ENCODE measurements at places on chromosomes 5 and 9.

- no peak for DNase-seq
These were observed 25.2 kb upstream of the SYNPO start for GRCh38 chr5:150615141-150615699.

DNA sequence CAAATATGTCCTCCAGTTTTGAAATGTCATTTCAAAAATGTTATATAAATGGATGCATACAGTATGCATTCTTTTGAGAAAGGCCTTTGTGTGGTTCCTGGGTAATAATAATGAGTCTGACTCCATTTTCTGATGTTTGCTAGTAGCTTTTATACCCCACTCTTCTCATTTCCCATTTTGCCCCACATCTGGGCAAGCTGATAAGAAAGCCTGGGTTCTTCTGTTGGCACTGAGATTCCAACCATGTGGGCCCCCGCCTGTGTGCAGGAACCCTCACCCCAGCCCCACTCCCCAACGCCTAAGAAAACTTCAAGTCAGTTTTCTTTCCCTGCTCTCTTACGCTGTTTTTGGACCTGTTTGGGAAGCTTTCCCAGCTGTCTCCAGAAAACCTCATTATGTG is 89.4 kb downstream of the SNX18 start:
- no peak for DNase-seq

DNA sequence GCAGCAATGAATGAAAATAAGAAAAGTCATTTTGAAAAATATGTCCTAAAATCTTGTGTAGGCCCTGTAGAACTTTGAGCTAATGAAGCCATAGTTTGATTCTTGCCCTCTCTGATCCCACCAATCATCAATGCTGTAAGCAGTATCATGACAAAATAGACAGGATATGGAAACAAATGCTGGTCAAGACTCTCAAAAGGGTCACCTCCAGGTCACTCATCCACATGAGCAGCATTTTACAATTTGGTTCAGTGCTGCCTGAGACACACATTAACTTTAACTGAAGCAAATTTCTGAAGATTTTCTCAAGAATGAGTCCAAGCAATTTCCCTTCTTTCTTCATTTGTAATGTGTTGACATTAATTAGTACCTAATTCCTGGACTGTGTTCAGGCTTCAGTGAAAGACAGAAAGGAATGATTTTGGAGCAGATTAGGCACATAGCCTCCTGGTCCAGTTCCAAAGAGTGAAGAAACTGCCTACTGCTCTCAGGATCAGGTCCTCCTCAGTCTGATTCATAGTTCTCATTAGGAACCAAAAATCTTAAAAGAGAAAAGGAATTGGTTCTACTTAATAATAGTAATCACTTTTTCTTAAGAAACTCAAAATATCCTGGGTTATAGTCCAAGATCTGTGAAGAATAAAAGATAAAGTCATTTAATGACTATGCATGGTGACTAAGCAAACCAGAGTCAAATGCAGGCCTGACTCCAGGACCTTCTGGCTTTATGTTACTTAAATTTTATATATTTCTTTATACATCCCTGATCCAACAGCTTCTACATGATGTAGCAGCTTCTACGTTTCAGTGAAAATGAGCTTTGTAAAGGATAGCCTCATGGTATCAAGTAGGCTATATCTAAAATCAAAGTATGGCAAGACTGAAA is 192.1 kb upstream of the RGMB start:
- DNase-seq = no peak

DNA sequence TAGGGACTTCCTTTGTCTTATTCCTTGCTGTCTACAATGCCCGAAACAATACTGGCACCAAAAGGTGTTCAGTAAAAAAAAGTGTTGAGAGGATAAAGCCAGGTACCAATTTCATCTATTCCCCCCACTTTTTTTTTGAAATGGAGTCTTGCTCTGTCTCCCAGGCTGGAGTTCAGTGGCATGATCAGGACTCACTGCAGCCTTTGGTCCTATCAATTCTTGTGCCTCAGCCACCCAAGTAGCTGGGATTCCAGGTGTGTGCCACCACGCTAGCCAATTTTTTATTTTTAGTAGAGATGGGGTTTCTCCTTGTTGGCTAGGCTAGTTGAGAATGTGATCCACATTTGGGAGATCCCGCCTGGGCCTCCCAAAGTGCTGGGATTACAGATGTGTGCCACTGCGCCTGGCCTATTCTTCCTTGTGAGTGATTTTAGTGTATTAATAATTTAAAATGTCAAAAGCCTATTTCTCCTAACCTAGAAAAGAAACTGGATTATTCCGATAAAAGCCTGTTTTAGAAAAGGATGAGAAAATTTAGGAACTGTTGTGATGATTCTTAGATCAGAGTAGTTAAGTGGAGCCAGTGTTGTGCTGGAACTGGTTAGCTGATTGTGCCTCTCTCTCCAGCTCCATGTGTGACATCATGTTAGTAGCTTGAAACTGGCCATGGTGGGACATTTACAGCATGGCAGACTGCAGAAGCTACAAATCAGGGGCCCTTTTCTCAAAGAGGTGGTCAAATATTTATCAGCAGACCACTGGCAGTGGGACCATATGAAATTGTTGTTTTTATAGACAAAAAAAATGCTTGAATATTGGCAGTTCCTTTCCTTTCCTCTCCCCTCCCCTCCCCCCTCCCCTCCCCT is 14.3 kb downstream of the CDC42SE2 start:
- DNase-seq = no peak

DNA sequence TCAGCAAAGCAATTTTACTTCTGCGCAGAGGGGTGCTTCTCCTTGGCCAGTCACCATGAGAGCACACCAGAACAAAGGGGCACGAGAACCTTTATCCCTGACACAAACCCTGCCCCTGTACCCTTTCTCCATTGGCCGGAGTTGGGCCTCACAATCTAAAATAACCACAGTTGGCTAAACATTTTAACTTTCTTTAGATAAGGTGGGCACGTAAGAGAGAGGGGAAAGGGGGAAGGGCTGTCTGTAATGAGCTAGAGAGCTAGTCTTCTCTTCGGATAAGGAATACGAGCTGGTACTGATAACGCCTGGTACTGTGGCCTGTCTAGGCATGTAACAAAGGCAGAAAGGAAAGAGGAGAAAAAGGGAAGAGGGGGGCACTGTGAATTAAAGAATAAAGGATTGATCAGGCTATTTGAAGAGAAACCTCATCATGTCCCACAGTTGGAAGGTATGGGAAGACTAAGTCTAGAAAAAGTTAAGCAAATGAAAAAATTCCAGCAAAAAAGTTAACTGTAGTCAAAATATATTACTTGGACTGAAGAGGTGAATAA is 1.8 kb upstream of the IARS1 start:
- no peak for DNase-seq

GRCh38 chr5:61379677-61380076 is 47.6 kb downstream of the ZSWIM6 start:
- no peak for DNase-seq

DNA sequence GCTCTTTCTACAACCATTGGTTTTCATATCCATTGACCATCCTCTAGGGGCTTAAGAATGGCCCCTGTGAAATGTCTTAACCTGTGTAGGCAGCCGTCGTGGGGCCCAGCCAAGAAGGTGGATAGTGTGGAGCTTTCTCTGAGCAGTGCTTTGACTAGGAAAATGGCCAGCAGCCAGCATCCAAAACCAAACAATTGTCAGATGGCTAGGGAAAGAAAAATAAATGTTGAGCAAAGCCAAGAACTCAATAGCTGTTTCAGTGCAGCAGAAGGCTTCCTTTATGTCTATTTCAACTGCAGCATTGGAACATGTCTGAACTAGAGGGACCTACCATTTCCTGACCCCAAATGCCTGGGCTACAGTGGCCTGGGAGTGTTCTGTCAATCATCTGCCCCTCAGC is 374.9 kb downstream of the TLE4 start:
- no peak for DNase-seq

GRCh38 chr9:112933696-112934095 is 43.0 kb upstream of the SLC46A2 start:
- no peak for DNase-seq

DNA sequence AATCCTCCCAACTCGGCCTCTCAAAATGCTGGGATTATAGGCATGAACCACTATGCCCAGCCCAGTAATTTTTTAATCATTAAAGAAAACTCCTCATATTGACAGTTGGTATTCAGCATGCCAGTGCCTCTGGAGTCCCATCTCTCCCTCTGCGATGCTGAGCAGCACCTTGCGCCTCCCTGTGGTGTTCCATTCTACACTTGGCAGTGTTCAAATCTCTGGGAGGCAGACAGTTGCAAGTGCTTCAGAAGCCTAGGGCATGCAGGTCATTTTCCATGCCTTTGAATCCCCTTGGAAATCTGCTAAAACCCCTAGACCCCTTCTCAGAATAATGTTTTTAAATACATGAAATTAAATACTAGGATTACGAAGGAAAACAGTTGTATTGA is 41.3 kb downstream of the GARNL3 start:
- DNase-seq = no peak

- DNase-seq = no peak
These were observed 47.4 kb upstream of the GLDC start for GRCh38 chr9:6692881-6693361.

DNA sequence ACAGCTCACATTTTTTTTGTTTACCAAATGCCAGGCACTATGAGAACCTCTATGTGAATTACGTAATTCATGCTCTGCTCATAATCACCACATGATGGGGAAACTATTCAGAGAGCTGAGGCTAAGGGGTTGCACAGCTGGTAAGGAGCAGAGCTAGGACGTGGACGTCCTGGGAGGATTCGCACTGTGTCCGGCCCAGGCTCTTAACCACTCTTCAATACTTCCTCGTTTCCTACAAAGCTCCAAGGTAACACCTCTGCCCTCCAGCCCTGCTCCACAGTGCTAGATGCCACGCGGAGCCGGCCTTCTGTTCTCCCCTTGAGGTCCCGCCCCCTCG is 8.7 kb downstream of the PHF19 start:
- no peak for DNase-seq

GRCh38 chr9:98612061-98612752 is 96.5 kb downstream of the GABBR2 start:
- DNase-seq = no peak

DNA sequence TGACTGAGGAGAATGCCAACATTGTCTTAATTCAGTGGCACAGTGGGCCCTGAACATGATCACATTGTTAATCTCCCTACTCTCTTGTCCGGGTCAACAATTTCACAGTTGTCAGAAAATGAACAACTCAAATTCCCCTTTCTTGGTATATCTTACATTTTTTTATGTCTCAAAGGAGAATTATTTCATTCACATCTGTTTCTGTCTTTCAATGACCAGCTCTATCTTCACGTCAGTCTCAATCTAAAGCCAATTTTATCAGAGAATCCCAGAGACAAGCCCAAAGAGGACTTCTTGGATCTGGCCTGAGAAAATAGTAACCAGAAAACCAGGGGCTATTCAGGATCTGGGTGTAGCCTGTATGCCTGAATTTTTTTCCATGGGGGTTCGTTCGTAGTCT is 477.5 kb downstream of the PDE4D start:
- no peak for DNase-seq

GRCh38 chr5:169781420-169782345 is 144.6 kb downstream of the DOCK2 start:
- DNase-seq = no peak

DNA sequence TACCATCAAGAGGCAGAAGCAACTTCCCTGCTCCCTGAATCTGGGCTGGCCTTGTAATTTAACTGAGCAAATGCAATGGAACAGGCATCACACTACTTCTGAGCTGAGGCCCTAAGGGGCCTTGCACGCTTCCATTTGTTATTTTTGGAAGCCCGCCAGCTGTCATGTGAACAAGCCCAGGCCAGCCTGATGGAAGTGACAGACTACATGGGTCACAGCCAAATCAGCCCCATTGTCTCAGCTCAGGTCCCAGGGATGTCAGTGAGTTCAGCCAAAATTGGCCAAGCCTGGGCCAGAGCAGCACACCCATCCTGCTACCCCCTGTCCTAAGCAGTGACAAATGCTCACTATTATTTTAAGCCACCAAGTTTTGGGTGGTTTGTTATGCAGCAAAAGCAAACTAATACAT is 72.8 kb downstream of the PRRT1B start:
- DNase-seq = no peak

DNA sequence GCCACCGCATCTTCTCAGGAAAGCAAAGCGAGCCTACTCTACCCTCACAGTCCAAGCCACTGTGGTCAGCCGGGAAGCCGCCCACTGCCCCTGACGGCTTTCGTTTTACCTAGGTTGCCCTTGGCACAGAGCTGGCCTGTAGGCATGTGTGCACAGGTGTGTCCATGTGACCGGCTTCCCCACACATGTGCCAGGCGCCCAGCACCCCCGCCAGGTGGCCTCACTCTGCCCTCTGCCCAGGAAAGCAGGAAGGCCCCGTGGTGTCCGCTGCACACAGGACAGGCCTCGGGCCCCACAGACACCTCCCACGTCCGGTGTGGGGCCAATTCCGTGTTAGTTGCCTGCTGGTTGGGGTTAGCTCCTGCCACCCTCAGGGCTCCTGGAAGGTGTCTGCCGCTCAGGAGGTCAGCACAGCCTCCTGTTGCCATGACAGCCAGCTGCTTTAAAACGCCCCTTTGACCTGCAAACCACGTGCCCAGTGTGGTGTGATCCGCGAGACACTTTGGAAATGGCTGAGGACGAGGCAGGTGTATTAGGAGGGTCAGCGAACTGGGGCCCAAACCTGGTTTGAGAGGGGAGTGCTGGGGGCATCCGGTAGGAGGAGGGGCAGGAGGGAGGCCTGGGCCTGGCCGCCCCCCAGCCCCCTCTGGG is 28.7 kb downstream of the TPPP start:
- DNase-seq = no peak

DNA sequence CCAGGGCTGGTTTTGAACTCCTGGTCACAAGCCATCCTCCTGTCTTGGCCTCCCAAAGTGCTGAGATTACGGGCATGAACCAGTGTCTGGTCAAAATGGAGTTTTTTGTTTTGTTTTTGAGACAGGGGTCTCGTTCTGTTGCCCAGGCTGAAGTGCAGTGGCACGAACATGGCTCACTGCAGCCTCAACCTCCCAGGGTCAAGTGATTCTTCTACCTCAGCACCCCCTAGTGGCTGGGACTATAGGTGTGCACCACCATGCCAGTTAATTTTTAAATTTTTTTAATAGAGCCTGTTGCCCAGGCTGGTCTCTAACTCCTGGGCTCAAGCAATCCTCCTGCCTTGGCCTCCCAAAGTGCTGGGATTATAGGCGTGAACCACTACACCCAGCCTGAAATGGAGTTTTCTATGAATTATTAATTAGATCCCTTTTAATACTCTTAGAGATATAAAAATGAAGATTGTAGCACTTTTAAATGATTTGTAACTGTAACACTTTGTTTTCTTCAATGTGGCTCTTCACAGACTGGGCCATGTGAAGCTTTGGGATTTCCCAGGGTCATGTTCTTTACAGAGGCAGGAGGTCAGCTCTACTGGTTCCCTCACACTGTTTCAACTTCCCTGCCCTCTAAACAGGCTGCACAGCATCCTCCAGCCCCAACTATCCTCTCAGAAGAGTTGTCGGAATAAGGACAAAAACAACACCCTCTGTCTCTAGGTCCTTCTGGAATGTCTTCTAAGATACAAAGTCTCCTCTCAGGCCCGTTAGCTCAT is 32.7 kb upstream of the SPARC start:
- no peak for DNase-seq

- no peak for DNase-seq
These were observed 90.7 kb upstream of the NR3C1 start for GRCh38 chr5:143494162-143494561.

DNA sequence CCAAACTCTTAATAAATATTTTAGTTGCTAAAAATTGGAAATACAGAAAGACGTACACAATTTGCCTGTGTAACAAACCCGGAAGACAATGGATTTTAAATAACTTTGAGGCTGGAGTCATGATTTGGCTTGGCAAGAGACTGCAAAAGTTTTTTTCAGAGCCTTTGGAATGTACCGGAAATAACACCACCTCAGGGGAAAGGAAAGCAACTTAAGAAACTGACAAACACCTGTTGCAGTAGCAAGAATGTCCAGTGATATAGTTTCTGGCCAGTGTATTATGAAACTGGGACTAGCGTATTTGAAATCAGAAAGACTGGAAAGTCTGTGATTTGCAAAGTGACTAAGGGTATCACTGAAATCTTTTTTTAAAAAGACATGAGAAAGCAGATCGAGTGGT is 842 bp downstream of the MUSK start:
- no peak for DNase-seq
